ENCODE measurements at places on chromosomes 7 and 10.

- DNase-seq = no peak
- H3K36me3 ChIP-seq = no peaks in the 10 kb centered on the region
- no peaks in the 10 kb centered on the region for H3K4me1 ChIP-seq
- H3K27me3 ChIP-seq = no peaks in the 10 kb centered on the region
- H3K27ac ChIP-seq = no peak overlapping the region
Observed at GRCh38 chr10:78416031-78417011, 382.7 kb downstream of the RPS24 start.

GRCh38 chr7:76514926-76515771 lies 4.8 kb downstream of the UPK3B start:
- peaks cover 4% of the 10 kb centered on the region for H3K4me1 ChIP-seq
- no peaks in the 10 kb centered on the region for H3K36me3 ChIP-seq
- H3K27ac ChIP-seq = no peak overlapping the region
- peaks cover 2% of the 10 kb centered on the region for H3K27me3 ChIP-seq

DNA sequence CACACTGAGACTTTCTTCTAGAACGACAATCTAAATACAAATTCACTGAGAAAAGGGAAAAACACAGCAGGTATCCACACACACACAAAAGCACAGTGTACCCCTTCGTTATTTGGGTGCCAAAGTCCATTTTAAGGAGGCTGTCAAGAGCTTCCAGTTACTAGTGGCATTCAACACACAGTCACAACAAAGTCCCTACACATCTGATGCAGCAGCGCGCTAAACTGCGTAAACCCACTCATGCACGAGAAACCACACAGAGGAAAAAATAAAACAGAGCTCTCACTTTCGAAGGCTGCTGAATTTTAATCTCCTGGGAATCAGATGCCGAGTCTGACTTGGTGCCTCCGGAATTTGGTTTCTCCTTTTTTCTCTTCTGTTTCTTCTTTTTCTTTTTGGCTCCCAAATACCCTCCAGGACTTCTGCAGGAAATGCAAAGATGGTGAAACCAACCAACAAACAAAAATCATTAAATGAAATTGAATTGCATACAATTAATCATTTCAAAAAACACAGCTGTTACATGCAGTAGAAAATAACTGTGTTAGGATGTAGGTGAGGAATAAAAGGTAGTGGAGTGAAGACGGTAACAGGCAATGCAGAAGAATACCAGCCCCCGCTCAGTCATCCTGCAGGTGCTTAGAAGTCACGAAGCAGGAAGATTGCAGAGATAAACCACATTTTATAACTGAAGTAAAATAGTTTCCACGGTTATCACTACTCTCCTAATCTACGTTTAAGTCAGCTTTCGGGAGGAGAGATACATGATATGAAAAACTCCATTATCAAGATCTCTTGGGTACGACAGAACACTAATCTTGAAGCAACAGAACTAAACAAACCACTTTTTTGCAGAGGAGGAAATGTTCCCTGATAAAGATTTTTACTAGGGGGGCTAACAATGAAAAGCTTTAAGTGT lies 27.1 kb downstream of the NMT2 start:
- peak overlapping the region; percentile 88 for H3K27ac ChIP-seq
- no peaks in the 10 kb centered on the region for H3K27me3 ChIP-seq
- peak; percentile 53 for DNase-seq

DNA sequence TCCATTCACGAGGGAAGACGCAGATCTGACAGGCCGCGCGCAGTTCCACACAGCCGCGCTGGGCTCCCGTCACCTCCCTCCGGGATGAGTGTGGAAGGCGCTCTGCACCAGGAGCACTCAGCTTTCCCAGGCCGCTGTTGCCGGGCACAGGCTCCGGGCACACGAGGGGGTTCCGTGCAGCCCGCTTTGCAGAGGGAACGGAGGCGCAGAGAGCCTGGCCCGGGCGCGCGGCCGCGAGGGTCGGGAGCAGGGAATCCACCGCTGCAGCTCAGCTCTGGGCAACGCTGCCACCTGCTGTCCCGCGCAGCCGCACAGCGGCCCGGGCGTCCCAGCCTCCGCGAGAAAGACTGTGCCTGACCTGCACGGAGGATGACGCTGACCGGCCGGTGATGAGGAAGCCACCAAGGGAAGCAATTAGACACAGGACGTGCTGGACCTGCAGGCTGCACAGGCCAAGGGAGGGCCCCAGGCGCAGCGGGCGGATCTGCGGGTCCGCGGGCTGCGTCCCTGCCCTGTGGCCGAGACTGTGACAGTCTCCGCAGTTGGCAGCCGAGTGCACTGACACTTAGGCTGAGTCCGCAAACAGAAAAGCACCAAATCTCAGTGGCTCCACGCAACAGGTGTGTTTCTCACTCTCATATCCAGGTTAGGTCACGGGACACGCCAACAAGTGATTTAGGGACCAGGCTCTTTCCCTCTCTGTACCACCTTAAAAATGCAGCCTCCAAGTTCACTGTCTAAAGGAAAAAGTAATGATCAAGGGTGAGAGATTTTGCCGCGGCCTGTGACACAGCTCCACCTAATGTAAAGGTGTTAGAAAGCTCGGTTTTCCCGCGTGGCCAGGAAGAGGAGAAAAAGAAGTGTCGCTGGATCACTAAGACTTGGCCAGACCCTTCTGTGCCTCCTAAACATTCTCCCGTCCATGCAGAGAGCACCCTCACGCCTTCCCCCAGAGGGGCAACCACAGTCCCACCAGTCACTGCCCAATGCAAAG lies 94.5 kb downstream of the SEC61G start:
- DNase-seq = peak; percentile 12
- H3K27ac ChIP-seq = no peak overlapping the region
- no peak overlapping the region for H3K4me3 ChIP-seq
- H3K4me1 ChIP-seq = no peaks in the 10 kb centered on the region
- H3K36me3 ChIP-seq = no peaks in the 10 kb centered on the region

Data from thymus (tissue), 14 donors.